ENCODE measurements at places on chromosomes 11 and 22.

- DNase-seq, result peak; percentile 81
These were observed at the start of gene TMEM25 for GRCh38 chr11:118530683-118531596. Gene TMEM25, plus strand, starts transcription at chr11:118531192. Its CDS starts 610 bp downstream, at chr11:118531802.

DNA sequence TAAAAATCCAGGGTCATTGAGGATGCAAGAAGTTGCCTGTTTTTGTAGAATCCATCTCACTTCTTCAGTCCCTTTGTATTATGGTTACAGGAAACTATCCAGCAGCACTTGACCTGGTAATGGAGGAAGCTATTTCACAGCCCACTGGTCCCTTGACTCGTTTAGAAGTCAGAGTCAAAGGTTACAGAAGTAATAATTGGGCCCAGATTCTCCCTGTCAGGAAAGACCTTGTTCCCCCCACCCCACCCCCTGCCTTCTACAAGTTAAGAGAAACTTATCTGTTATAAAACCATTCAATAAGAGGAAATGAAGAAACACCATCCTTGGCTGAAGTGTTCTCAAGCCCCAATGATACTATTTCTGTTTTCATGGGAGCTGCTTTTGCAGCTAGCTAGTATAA, 65.8 kb downstream of the CSTPP1 start:
- DNase-seq, result no peak

GRCh38 chr11:117538263-117539135, 210.8 kb downstream of the CEP164 start:
- no peak for DNase-seq

GRCh38 chr11:32137869-32138268, 47.0 kb downstream of the RCN1 start:
- no peak for DNase-seq

GRCh38 chr11:7909585-7910285, 21.3 kb downstream of the OR10A6 start:
- no peak for DNase-seq

GRCh38 chr11:65540290-65541092, 15.6 kb downstream of the SCYL1 start:
- DNase-seq, result peak; percentile 92

- no peak for DNase-seq
These were observed 790 bp downstream of the RAB1B start for GRCh38 chr11:66268952-66269905.

DNA sequence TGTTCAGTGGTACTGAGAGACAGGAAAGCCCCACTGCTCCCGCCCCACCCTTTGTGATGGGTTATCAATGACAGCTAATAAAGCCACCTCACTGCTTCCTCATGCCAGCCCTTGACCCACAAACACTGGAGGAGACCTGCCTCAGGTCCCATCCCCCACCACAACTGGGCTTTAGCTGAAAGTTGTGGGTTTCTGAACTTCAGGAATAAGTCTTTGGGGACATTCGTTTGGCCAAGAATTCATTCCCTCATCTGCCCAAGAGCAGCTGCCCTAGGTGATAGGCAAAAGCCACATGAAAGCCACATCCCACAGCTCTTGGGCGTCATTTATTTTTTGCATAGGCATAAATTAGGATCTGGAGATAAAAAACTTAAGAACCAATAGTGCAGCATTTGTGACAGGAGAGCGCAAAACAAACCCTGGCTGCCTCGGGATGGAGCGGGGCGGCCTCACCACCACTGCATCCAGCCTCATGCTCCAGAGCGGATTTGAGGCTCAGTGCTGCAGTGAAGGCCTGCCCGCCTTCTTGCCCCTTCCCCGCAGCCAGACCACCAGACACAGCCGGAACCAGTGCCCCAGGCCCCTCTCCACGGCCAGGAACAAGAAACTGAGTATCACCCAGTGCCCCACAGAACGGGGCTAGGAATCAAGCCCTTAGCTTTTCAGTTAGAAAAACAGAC, 21.2 kb downstream of the SUN2 start:
- no peak for DNase-seq

GRCh38 chr11:60987577-60988277, 16.2 kb downstream of the CD6 start:
- peak; percentile 30 for DNase-seq

DNA sequence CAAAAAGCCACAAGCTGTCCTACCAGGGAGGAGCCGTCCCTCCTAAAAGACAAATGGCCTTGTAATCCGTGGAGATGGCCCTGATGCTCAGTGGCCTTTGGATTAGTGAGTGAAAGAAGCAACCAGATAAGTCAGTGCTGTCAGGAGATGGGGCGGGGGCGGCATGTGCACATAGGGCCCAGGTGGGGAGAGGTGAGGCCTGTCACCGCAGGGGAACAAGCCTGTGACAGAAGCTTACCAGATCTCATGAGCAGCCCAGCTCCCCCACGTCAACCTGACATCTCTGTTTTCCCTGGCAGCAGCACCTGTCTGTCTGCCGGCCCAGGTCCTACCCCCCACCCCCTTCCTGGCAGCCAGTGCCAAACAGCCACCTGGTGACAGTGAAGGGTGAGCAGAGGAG, 162.6 kb downstream of the BUD13 start:
- no peak for DNase-seq

GRCh38 chr11:82529936-82530335, 203.7 kb downstream of the FAM181B start:
- DNase-seq, result no peak

Data from CD8-positive, alpha-beta memory T cell (primary cell).